ENCODE measurements at places on chromosomes 5 and 9.

- no peak for DNase-seq
These were observed 2.6 kb upstream of the SVEP1 start for GRCh38 chr9:110582156-110582555.

DNA sequence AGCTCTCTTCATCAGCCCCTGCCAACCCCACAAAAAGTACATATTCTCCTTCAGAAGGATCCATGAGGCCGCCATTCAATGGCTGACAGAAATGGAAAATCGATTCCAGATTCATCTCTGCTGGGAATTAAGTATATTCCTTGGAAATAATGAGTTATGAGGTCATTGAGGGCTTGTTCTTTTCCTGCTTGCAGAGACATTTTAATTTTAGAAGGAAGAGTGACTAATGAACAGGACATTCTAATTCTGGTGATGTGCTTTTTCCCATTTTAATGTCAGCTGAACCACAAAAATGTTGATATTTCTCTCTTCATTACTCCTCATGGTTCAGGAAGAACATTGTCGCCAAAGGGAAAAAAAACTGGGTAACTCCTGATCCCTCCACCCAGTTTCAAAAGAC is 314.0 kb downstream of the PIK3R1 start:
- no peak for DNase-seq

- DNase-seq, result no peak
These were observed 2.5 kb upstream of the PIP5K1B start for GRCh38 chr9:68702493-68702892.

- no peak for DNase-seq
These were observed 119.3 kb downstream of the CD180 start for GRCh38 chr5:67077296-67077695.

Data from activated naive CD4-positive, alpha-beta T cell treated with anti-CD3 and anti-CD28 coated beads, Interleukin-2, amount 50 U/mL, for 72 hours (primary cell).